Stimulated activated effector memory CD8-positive, alpha-beta T cell treated with anti-CD3 and anti-CD28 coated beads, Interleukin-12 subunit alpha, Interleukin-12 subunit beta, amount 100 ng/mL, for 72 hours (primary cell): ENCODE measurements at places on chromosomes 2 and 18.

DNA sequence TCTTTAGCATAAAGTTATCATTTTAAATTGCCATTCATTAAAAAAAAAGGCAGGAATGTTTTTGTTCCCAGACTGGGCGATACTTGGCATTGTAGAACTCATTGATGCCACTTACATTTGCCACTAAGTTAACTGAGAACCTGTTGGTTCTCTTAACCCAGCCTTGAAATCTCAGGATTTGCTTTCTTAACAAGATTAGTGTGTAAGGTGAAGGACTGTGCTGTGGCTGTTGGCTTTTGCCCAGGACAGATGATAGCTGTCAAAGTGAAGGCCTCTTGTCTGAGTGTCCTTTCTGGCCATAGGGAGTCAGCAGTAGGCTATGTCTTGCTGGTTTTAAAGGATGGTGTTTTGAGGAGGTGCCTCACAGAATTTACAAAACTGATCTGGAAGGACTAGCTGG lies 2.6 kb downstream of the DPYSL5 start:
- DNase-seq = no peak

- DNase-seq = no peak
Measured at GRCh38 chr2:2237563-2237962, 93.5 kb downstream of the MYT1L start.

GRCh38 chr2:196294516-196294909 lies 123.1 kb upstream of the STK17B start:
- DNase-seq = no peak

DNA sequence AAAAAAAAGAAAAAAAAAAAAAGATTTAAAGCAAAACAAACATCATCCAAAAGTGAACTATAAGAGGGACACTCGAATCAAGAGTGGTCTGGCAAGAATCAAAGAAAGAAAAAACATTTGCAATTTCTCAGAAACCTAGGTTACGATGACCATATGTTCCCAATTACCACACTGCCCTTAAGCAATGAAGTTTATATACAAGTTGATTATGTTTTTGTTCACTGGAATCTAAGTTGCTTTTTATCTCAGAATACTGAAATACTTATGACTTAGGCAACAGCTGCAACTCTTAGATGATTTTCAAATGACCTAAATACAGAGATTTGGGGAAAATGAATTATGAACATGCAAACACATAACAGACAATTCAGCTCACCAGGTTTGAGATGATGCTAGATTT lies 597.1 kb upstream of the CHAC2 start:
- DNase-seq = no peak

DNA sequence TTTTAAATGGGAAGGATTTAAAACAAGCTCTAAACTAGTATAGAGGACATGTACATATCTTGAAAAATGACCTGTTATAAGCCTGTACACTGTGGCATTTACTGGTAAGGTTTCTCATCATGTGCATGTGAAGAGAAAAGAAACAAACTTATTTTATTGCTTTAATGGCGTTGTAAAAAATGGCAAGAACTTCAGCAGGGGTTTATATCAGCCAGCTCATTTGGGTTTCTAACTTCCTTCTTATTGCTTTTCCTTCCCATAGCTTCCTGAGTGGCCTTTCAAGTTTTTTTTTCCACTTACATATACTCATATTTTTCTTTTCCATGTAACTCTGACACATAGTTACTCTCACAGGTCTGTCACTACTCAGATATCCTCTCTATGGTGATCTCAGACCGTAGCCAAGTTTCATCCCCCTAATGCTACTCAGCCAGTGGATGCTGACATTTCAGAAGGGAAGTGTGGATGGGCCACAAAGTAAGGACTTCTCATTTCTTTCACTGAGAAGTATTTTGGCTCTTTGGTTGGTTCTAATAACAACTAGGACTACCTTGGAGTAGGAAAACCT lies 198.2 kb downstream of the PARD3B start:
- no peak for DNase-seq
